ENCODE measurements at places on chromosomes 7 and 10. TPM values are rescaled to one million over a fixed set of nuclear protein-coding genes. Genes with fewer than 3 reads are reported as not detected.

DNA sequence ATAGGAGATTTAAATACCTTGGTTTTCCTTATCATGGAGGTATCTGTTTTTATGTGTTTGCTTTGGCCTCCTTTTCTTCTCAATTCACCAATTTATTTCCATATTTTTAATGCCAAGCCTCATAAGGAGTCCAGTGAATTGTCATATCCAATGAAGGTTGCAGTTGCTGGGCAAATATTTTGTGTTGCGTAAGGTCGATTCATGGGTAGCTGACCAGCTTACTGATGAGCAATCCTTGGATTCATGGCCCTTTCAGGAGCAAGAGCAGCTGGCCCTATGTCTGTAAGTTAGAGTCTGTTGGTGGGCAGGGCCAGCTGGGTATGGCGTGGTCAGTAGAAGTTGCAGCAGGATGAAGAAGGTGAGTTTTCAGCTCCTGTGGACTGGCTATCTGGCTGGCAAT, 182.9 kb downstream of the PFKFB3 start:
- peak; percentile 49 for DNase-seq

GRCh38 chr10:101291331-101292193, 62.3 kb upstream of the LBX1 start:
- DNase-seq, result no peak

DNA sequence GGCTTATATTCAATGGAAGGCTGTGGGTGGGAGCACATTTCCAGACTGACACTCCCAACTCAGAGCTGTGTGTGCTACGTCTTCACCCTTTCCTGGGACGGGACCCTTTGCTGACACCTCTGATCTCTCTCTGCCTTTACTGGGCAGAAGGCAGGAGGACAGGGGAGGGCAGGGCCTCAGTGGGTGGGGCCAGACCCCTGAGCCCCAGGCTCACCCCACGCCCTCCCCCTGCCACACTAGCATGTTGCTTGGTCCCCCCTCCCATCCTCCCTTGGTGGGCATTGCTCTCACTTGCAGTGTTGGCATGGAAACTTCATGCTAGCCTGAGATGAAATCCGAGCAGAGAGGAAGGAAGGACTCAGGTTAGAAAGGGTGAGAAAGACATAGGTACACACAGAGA, 18.4 kb downstream of the TMEM273 start:
- no peak for DNase-seq

Gene ST8SIA6
- 0.17 TPM for total RNA-seq

Gene IL2RA
- not detected for total RNA-seq

DNA sequence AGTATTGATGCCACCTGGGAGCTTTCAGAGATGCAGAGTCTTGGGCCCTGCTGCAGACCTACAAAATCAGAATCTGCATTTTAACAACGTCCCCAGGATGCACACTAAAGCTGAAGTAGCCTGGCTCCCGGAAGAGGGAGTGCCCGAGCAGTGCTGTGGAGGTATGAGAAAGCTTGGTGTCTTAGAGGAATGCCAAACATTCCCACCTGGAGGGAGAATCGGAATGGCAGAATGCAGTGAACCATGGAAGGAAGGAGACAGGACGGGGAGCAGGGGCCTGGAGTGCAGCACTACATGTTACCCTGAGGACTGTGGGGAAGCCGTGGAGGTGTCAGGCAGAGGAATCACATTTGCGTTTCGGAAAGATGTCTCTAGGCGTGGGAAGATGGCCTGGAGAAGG, 90.9 kb downstream of the AOAH start:
- no peak for DNase-seq

Gene GHRHR
- not detected for total RNA-seq

DNA sequence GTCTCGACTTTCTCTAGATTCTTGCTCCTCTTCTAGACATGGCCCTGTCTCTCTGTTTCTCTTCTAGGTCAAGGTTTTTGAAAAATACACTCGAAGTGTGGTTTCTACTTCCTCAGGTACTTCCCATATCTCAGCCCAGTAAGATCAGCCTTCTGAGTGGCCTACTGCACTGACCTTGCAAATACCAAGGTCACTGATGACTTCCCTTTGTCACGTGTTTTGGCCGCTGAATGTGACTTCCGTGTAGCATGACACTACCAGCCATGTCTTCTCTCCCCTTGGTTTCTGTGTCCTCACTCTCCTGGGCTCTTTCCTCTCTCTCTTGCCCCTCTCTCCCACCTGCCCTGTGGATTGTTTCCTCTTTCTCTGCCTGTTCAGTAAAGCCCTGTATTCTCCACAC, 7.9 kb upstream of the WIPF3 start:
- DNase-seq, result no peak

Gene PNLIPRP3
- 98.2 TPM for total RNA-seq

DNA sequence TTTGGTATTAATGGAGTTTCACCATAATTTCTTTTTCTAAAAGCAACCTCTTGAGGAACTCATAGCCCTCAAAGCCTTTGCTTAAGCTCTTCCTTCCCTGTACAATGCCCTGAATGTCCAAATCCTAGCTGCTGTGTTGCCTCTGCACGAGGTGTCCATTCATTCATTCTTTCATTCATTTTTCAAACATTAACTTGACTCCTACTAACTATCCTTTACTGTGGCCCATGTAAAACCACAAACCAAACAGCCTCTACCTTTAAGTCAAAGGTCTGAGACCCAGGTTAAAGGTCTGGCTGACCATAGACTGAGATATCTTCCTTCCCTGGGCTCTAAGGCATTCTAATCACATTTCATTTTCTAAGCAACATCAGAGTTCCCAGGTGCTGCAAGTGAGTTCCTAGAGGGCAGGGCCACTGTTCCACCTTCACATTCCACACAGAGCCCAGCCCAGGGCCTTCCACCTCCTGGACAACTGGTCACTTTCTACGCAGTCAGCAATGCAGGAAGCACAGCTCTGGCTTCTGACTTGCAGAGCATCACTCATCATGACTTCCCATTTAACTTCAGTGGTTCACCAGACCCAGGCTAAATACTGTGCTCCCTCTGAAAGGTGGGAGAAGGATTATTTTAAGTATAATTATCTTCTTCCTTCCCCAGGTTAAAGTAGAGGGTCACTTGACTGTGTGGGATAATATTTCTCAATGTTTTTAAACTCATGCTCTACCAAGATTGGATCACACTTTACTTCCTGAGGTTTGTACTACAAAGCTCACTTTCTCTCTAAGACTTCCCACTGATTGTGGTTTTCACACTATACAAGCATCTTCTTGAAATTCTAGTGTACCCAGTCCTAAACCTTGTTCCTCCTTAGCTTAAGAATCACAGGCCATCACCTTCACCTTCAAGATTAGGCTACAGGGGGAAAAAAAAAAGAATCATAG, 19.1 kb downstream of the ATXN7L1 start:
- DNase-seq, result no peak

DNA sequence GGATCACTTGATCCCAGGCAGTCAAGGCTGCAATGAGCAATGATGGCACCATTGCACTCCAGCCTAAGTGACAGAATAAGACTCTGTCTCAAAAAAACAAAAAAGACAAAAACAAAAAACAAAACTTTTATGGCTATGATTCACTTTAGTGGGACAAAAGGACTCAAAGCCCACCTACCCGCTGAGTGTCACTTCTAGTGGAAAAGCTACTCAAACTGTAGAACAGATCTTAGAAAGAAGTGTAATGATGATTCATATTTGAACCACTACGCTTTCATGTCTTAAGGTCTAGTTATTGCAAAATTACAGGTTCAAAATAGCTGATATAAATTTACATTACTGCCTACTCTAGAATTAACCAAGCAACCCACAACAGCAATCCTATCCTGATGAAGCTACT, 47.1 kb upstream of the OTUD1 start:
- DNase-seq, result no peak

DNA sequence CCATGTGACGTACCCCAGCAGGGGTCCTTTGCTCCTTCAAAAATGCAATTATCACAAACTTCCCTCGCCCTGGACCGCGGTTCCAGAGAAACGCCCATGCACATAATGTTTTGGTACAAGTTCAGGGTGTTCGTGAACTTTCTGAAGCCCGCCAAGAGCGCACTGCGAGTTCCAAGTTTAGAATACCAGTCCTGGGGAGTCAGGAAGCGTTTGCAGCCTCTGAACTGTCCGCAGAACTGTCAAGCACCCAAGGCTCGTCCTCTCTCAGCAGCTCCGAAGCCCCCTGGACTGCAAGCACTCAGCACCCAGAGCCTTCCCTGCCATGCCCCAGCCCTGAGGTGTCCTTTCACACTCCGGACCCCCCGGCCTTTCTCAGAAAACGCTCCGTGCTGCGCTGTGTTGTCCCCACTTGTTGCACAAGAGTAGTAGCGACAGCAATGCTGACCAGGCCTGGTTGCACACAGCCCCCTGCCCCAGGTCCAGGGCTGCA, 30.3 kb downstream of the CALML3 start:
- no peak for DNase-seq

Gene PON1
- total RNA-seq, result not detected

DNA sequence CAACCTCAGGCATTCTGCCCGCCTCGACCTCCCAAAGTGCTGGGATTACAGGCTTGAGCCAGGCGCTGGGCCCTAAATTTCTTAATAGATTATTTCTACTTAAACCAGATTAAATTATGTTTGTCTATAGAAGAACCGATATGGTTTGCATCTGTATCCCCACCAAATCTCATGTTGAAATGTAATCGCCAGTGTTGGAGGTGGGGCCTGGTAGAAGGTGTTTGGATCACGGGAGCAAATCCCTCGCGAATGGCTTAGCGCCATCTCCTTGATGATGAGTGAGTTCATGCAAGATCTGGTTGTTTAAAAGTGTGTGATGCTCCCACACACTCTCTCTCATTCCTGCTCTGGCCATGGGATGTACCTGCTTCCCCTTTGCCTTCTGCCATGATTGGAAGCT, 109.3 kb upstream of the NANOS1 start:
- no peak for DNase-seq

- DNase-seq, result peak; percentile 30
Measured at GRCh38 chr7:137572056-137572784, 228.7 kb upstream of the PTN start.

Gene CDC123
- 118 TPM for total RNA-seq

DNA sequence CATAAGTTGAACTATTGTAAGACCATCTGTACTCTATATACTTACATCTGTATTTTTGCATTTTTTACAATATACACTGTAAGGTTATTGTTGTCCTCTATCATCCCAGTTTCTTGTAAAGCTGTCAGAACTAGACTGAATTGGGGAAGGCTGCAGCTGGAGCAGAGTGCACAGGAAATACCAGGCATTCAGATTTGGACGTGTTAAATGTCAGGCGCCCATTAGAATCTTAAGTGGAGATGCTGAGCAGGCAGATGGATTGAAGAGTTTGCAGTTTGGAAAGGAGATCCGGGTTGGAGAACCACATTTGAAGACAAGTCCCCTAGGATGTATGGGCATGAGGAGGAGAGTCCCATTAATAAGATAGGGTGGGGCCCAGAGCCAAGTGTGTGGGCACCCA, 40.4 kb downstream of the MTURN start:
- DNase-seq, result no peak

Gene TMEM196
- not detected for total RNA-seq

- DNase-seq, result no peak
Measured at GRCh38 chr7:111390000-111390399, 172.3 kb downstream of the IMMP2L start.

DNA sequence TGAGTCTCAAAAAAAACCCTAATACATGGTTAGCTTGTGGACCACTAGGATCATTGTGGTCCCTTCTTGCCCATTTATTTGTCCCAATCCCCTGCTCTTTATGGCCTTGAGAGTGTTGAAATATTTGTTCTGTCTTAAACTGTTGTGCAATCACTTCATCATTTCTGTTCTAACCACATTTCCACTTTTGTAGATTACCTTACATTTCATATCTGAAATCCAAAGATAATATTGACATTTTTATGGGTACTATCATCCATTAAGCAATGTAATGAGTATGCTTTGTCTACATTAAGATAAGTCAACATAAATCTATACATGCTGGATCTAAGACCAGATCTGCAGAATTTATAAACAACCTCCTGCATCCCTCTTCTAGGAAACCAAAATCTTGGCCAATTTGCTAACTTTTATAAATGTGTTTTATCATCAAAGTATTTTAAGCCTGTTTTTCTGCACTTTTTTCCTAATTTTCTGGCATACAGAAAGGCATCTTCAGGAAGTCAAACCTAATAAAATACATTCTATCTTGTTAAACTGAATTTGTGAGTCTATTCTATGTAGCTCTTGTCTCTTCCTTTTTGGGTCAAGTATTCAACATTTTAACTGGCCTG, 359.4 kb upstream of the CELF2 start:
- no peak for DNase-seq

DNA sequence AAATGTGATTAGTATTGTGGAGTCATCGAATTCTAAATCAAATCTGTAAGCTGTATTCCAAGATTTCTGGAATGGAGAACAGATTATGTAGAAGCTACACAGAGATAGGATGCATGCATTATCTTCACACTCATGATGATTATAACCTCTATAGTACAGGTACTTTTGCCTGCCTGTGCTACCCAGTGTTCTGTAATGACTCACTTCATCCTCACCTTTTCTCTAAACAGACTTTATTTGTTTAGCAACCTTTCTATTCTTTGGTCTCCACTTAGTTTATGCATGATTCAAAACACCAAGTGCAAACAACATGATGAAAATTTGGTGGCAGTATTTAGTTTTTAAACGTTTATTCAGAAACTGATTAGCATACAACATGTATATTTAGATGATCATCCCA, 68.4 kb upstream of the PRPS1L1 start:
- DNase-seq, result no peak

DNA sequence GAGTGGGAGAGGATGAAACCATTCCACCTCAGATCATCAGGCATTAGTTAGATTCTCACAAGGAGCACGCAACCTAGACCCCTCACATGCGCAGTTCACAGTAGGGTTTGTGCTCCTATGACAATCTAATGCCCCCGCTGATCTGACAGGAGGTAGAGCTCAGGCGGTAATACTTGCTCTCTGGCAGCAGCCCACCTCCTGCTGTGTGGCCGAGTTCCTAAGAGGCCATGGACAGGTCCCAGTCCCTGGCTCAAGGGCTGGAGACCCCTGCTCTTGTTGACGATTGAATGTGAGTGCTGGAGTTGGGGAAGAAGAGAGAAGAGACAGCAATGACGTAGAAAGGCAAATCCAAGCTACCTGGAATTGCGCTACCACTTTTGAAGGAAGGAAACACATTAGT, 267.2 kb downstream of the TFEC start:
- DNase-seq, result no peak

GRCh38 chr7:83111391-83111790, 51.3 kb downstream of the PCLO start:
- DNase-seq, result no peak
